Suppressor macrophage treated with lipopolysaccharide for 4 hours (primary cell): ENCODE measurements at places on chromosomes 2 and 18.
A peak's percentile ranks its signal among the peaks of the same experiment; 100 is the strongest.

DNA sequence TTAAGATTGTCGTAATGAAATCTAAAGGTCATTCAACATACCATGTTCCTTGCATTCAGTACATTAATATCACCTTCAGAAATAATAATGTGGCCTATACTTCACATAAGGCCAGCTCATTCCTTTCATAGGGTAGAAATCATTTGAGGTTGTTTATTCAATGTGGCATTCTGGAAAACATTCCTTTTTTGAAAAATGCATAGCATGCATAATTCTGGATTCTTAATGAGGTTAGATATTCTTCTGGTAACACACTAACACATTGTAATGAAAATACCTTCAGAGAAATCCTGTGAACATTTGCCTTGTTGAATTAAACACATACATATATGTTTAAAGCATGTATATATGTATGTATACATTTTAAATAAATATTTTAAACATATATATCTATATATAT lies 204.6 kb upstream of the KCNH7 start:
- DNase-seq = no peak

GRCh38 chr2:25131253-25131566 lies 37.2 kb downstream of the POMC start:
- no peak for DNase-seq

DNA sequence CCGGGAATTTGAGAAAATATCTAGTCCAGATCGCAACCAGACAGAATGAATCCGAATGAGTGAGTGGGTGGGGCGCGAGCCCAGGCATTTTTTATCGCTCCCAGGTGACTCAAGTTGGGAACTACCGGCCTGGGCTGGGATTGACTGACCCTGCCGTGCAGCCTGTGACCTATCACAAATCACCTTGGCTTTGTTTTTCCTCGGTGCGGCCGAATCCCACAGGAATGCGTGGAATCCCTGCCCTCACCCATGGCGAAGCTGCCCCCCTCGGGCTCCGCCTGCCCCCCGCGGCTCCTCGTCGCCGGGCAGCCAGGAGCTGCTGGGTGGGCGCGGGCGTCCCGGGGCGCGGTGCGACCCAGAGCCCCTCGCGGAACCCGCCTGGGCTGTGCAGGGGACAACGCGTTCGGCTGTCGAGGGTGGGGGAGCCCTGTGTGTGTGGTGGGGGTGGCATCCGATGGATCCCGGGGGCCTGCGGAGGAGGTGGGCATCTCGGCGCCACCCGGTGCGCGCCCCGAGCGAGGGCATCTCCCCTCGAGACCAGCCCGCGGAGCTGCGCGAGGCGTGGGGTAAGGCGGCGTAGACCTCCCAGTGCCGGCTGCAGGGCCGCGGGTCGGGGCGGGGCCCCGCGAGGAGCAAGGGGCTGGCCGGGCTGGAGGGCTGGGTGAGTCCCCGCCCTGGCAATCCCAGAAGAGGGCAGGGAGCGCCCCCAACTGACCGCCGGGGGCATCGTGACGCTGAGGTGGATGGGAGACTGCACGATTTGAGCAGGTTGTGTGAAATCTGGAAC lies 16.5 kb downstream of the B3GNT7 start:
- DNase-seq = peak; percentile 88

- DNase-seq = no peak
Observed at GRCh38 chr2:17162713-17163112, 355.5 kb downstream of the RAD51AP2 start.

- no peak for DNase-seq
Observed at GRCh38 chr2:95344656-95345055, 47.5 kb downstream of the KCNIP3 start.

DNA sequence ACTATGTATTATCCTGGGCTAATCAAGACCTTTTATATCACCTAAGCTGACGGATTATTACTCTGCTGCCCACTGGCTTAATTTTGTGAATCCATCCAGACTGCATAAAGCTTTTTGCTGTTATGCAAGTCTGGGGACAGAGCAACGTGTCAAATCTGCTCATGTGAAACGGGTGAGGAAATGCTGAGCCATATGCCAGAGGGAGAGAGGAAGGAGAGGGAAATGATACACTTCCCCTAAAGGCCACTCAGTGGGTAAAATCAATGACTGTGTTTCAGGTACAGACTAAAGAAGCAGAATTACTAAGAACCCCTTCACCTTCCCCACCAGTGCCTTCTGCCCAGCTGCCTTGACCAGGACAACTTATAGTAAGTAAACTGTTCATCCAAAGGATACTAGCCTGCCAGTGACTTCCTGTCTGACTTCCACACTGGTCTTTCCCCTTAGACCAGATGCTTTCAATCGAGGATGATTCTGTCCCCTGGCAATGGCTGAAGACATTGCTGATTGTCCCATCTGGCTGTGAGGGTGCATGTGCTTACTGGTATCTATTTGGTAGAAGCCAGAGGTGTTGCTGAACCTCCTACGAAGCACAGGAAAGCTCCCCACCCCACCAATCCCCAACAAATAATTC lies 43.0 kb downstream of the STAT1 start:
- peak; percentile 79 for DNase-seq
